ENCODE measurements at places on chromosomes 13 and 19. TPM values are rescaled to one million over a fixed set of nuclear protein-coding genes. Genes with fewer than 3 reads are reported as not detected.

DNA sequence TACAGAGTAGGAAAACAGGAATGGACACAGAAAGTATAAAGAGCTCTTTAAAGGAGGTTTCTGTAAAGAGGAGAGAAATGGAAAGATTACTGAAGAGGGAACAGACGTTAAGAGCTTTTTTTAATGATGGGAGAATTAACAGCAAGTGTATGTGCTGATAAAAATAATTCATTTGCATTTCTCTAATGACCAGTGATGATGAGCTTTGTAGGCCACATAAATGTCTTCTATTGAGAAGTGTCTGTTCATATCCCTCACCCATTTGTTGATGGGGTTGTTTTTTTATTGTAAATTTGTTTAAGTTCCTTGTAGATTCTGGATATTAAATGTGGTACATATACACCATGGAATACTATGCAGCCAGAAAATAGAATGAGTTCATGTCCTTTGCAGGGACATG lies 40.0 kb downstream of the MYO16 start:
- no peak for DNase-seq

The ADM5 gene
- 8.6 TPM for total RNA-seq

The HIPK4 gene
- not detected for total RNA-seq

GRCh38 chr19:56778351-56778750 lies 62.2 kb downstream of the PEG3 start:
- DNase-seq, result no peak

GRCh38 chr13:79387853-79388252 lies 18.2 kb downstream of the RBM26 start:
- no peak for DNase-seq

DNA sequence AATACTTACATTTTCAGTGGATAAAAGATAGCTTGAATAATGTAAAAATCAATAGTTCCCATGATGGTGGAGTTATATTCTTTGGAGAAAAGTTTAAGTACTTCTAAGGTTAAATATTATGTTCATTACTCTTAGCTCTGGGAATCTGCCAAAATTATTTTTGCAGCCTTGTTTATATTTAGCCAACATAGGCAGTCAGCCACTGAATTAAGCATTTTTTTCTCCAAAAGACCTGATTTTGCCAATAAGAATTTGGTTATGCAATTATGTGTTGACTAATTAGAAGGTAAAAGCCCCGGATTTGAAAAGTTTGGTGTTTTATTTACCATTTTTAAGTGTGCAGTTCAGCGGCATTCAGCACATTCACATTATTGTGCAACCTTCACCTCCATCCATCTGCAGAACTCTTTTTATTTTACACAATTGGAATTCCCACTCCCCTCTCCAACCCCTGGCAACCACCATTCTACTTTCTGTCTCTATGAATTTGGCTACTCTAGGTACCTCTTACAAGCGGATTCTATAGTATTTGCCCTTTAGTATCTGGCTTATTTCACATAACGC lies 90.1 kb upstream of the C1QTNF9B start:
- DNase-seq, result no peak

GRCh38 chr13:51481656-51482055 lies 28.8 kb upstream of the INTS6 start:
- DNase-seq, result no peak

DNA sequence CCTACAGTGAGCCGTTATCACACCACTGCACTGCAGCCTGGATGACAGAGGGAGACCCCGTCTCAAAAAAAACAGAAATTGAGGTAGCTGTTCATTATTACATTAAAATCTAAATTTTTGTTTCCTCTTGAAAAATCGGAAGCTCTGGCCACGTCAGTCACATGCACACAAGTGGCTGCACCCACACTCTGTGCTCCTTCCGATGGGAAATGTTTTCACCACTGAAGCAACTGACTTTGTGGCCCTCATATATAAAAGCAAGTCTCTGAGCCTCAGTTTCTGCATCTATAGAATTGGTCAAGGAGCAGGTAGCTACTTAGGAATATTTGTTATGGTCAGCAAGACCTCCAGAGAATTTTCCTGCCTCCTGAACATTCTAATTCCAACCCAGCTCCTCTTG lies 4.5 kb downstream of the LRRC25 start:
- no peak for DNase-seq

All from activated CD4-positive, alpha-beta T cell treated with anti-CD3 and anti-CD28 coated beads, Interleukin-2, amount 10 ng/mL, durations not matched to agents 24 days and 14 days (primary cell).